Peyer's patch (tissue), 4 donors: ENCODE measurements at places on chromosomes 13 and 19.

- DNase-seq: no peak
Measured at GRCh38 chr13:99377641-99378040, 70.4 kb upstream of the GPR183 start.

GRCh38 chr13:111845621-111846351 is 221.2 kb upstream of the SOX1 start:
- DNase-seq: no peak

DNA sequence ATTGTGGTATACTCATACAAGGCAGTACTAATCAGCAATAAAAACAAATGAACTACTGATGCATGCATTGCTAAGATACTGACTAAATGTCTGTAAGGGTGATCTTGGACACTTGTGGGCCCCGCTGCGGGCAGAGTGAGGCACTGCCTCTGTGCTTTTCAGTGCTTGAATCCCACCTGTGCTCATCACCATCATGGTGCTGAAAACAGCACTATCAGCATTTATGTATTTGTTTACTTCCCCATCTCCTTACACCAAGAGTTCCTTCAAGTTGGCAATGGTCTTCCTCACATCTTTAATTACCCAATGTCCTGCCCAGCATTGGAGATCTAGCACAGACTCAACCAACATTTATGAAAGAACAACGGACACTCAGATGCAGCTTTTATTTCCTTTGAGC is 193.7 kb upstream of the RFC3 start:
- DNase-seq: no peak

DNA sequence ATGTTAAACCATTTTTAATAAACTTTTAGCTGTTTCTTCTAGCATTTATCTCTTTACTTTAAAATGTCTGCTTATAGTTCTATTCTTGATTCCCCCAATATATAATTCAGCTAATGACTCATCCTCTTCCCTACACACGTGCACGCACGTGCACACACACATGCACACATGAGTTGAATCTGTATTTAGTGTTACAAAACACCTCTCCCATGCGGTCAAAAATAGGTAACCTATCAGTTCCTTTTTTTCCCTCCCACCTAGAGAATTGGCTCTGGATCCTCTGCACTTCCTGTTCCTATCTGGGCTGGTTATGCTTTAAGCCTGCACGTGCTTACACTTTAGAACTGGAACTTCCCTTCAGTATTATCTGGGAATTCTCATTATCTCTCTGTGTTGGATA is 144.1 kb downstream of the PAN3 start:
- DNase-seq: no peak

DNA sequence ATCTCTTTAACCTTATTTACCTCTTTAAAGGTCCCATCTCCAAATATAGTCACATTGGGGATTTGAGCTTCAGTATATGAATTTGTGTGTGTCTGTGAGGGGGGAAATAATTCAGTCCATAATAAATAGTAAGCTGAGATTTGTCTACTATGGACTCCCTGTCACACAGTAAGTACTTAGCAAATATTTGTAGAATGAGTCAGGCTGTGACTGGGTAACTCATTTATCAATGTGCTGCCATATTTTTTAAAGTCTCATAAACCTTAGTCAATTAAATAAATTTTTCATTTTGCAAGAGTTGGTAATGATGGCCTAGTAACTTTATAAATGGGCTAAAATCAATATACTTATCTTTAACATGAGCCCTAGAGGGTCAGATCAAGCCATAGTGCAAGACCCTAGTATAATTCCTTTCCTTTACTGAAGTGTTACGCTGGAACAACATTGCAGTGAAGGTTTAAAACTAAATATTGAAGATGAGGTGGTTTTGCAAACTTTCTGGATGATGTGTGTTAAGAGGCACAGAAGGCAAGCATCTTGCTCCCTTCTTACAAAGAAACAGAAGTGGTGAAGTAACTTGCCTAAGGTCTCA is 305.1 kb downstream of the KCNRG start:
- no peak for DNase-seq

GRCh38 chr13:25463496-25463895 is 91.7 kb downstream of the ATP8A2 start:
- DNase-seq: no peak

DNA sequence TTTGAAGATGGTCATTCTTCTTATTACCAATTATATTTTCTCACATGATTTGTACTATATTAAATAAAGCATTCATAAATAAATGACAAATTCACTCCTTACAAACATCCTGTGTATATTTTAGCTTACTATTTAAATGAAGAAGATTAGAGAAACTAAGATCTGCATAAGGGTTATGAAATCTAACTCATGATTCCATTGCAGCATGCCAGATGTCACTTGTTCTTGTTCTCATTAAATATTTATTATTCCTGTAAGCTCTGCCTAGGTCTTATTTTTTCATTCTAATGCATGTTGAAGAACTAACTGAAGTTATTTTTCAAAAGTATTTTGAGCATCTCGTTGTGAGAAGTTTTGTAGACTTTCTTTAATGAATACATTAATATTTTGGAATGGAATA is 18.3 kb downstream of the NUP58 start:
- DNase-seq: no peak

- no peak for DNase-seq
Measured at GRCh38 chr13:52751196-52751595, 11.6 kb upstream of the CNMD start.

GRCh38 chr13:44769686-44770085 is 193.6 kb upstream of the TSC22D1 start:
- no peak for DNase-seq
